ENCODE measurements at places on chromosomes 2 and 18.

DNA sequence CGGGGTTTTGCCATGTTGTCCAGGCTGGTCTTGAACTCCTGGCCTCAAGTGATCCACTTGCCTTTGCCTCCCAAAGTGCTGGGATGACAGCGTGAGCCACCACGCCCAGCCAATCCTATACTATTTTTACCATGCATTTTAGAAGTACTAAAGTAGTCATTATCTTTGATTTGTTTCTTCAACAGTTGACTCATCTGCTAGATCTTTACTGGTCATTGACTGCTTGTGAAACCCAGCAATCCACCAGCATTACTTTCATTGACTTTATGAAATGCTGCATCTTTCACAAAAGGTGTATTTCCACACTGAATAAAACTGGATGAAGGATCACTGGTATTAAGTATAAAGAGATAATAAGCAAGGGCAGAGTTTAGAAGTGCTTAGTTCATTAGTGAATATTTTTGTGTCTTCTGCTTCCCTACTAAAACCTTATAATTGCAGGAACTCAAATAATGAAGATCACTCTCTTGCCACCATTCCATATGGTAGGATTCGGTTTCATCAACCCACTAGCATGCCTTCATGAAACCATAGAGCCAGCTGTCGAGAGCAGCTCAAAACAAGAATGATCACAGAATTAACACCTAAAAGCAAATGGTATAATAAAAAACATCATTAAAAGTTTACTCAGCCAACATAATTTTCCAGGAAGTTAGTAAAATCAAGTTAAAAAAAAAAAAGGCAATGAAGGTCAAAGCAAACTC, 33.1 kb downstream of the IRS1 start:
- DNase-seq = no peak

DNA sequence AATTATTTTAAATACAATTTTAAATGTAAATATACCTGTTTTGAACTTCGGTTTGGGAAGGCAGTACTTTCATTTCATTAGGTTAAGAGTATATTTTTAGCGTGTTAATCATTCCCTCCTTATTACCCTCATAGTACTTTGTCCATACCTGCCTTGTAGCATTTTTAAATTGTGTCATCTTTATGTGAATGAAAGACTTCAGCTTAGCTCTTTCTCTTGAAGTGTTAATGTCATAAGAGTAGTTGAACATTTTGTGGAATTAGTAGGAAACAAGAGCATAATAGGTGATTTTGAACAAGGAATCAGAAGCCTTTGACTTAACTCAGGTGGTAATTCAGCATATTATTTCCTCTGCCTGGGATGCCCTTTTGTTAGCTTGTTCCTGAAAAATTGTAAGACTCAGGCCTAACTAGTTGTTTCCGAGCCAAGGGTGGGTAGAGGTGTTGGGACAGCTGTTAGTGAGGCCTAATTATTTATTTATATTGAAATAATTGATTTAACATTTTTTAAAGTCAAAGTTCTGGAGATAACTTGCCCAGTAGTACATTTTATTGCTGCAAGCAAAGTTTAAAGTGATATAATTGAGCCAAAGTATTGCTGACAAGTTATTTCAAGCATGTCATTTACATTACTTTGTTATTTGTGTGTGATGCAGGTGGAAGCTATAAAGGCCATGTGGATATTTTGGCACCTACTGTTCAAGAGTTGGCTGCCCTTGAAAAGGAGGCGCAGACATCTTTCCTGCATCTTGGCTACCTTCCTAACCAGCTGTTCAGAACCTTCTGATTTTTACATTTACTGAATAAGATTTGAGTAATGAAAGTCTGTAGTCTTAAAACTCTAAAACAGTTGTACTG, 38.7 kb downstream of the DDX1 start:
- no peak for DNase-seq

DNA sequence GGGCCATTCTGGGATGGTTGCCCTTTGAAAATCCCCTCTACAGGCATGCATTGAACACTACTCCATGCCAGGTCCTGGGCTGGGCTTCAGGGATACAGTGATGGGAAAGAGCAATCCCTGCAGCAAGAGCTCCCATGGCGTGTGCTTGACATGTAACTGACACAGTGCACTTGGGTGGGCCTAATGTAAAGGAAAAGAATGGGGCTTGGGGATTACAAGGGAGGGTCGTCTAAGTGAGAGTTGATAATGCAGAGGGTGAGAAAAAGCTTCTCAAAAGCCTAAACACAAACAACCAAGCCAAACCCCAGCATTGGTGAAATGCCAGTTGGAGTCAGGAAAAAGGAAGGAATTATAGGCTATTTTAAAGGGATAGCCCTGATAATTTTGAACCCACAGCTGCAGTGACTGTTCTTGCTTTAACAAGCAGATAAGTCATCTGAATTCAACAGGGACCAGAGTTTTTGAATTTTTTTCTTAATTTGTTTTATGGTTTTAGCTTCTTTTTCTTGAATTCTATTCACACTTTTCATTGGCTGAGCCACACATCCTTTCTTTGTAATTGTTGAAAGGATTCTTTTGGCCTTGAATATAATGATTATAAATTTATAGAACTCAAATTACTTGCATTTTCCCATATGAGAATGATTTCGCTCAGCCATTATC, 308.7 kb downstream of the LPIN1 start:
- no peak for DNase-seq

GRCh38 chr2:217254111-217254510, 394.2 kb upstream of the TNP1 start:
- no peak for DNase-seq

- DNase-seq = no peak
These were observed 92.8 kb downstream of the RTN4 start for GRCh38 chr2:54957321-54957999.

- no peak for DNase-seq
These were observed 230.1 kb upstream of the CCDC150 start for GRCh38 chr2:196409376-196409775.

DNA sequence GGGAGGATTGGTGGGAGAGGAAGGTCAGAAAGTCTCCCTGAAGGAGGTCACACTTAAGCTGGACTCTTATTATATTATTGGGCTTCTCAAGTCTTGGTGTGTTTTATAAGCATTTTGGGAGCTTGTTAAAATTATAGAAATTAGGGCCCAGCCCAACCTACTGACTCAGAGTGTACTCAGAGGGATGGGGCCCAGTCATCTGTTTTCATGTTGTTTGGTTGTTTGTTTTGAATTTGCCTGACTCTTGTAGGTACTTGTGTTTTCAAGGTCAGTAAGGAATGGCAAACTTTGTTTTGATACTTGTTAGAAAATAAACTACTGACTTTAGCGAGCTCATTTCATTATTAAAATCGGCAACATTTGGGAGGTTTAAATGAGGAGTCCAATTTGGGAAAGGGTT, 152.0 kb downstream of the INSIG2 start:
- no peak for DNase-seq

GRCh38 chr18:9055185-9055584, 47.3 kb upstream of the NDUFV2 start:
- DNase-seq = no peak

GRCh38 chr2:145751155-145751554, 1231.2 kb upstream of the ZEB2 start:
- no peak for DNase-seq

GRCh38 chr18:45518311-45519155, 96.7 kb upstream of the SLC14A2 start:
- DNase-seq = no peak

DNA sequence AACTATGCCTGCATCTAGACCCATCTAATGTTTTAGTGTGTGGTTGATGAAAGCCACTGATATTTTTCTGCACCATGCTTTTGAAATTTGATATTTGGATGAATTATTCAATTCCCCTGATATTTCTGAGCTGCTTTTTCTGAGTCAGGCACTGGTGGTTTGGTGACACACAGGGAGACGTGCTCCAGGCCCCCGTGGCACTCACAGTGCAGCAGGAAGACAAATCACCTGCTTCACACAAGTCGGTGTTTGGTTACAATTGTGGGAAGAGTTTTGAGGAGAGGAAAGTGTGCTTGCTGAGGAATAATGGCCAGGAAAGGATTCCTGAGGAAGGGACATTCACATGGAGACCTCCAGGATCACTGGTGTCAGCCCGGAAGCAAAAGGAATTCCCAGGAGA, 179.7 kb downstream of the ACKR3 start:
- peak; percentile 10 for DNase-seq

GRCh38 chr2:212745359-212745758, 206.8 kb upstream of the ERBB4 start:
- no peak for DNase-seq

DNA sequence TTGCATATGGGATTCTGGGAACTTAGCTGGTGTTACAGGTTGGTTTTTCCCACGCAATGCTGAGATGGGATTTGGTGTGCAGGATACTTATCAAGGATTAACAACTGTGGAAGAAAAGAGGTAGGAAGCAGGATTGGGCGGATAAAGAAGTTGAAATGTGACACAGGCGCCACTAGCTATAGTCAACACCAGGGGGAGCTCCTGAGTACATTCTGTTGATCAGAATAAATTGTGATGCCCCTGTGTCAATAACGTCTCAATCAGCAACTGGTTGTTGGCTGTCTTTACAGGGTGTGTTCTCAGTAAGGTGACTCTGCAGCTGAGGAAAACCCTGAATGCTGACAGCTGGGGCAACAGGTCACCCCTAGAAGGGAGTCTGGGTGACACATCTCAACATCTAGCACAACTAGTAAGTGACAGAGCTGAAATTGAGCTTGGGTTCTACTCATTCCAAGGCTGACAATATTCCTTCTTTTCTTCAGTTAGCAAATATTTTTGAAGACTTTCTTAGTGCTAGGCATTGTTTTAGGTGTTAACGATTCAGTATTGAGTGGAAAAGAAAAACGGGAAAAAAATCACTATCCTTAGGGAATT, 143.0 kb downstream of the ARL6IP6 start:
- no peak for DNase-seq

- no peak for DNase-seq
These were observed 13.1 kb upstream of the ACTR3 start for GRCh38 chr2:113876503-113877387.

GRCh38 chr2:189521699-189522434, 58.7 kb downstream of the SLC40A1 start:
- DNase-seq = no peak

- no peak for DNase-seq
These were observed 226.8 kb downstream of the RND3 start for GRCh38 chr2:150260636-150261035.

DNA sequence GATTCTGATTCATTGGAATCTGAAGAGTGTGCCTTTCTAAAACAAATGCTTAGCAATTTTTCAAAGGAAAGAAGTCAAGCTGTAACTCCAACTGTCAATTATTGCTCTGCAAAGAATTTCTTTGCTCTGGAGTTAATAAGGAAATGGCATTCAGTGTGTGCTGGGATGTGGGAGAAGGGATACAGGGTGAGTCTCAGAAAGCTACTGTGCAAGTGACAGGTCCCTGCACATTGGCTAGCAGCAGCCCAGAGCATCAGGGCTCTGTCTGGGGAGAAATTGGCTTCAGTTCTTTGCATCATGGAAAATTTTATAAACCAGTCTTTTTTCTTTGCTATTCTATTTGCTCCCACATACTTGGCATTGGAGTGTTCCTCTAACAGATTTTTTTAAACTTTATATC, 1.1 kb upstream of the SYT4 start:
- DNase-seq = no peak

GRCh38 chr2:12293874-12294273, 422.9 kb upstream of the TRIB2 start:
- no peak for DNase-seq

DNA sequence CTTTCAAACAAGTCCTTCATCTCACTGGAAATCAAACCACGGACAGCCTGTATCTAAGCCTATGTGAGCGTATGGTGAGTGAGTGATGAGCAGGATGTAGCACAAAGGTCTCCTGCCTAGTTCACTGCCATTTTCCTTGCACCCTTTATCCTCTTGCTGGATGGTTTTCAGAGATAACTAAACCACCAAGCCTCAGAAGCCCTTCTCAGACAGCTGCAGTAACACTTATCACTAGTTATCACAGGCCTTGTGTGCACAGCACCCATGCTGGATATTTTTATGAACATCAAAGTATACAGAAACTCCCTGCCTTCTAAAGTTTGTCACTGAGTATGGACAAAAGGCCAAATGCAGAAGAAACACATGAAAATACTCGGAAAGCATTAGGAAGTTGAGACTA, 69.5 kb downstream of the C1D start:
- no peak for DNase-seq

GRCh38 chr2:60215386-60215901, 338.0 kb downstream of the BCL11A start:
- DNase-seq = no peak

DNA sequence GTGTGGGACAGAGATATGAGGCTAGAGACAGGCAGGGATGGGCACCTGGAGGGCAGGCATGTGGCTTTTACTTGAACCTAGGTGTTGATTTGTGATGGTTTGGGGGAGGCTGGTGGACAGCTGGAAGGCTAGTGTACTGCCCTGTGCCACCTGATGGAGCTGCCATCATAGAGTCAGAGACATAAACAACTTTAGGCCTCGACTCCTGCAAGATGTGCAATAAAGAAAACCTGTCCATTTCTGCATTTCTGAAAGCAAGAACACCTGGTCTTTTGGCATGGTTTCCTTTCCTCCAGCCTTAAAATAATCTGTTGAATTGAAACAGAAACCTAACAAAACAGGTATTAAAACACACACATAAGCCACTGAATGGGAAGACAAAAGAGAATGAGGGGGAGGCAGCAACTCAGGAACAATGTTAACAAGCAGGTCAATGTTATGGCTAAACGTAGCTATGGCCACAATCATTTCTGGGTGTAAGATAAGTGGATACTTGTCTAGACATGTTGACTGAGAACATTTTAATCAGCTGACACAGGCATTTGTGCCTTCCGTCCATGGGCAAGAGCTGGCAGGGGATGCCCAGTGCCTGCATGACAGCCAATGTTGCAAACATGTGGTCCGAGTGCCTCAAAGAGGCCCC, 87.8 kb downstream of the KCTD1 start:
- no peak for DNase-seq

GRCh38 chr2:105536175-105536574, 137.3 kb upstream of the FHL2 start:
- DNase-seq = no peak

DNA sequence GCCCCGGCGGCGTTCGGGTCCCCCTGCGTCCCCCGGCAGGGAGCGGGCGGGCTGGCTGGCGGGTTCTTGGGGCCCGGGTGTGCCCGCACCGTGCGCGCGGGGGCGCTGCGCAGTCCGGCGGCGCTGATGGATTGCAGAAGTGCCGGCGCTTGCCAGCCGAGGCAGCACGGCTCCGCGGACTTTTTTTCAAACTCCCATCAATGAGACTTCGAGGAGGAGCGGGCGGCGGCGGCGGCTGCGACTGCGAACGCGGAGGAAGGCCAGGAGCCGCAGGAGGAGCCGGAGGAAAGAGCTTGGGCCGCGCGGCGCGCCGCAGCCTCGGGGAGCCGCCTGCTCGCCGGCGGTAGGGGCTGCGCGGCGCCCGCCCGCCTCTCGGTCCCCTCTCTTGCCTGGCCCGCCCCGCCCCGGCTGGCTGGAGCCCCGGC, at the start of gene GLI2:
Gene GLI2 (plus strand): TSS at position 123 of the 425 bp plus-strand sequence. CDS start 61,453 bp downstream, outside the sequence.
- DNase-seq = no peak
